NCI-H1417 treated with DMSO at 0.1 percent for 48 hours (cell line): ENCODE measurements at places on chromosomes 5 and 9.

GRCh38 chr5:160133918-160134304 is 14.7 kb upstream of the PWWP2A start:
- no peak for DNase-seq

DNA sequence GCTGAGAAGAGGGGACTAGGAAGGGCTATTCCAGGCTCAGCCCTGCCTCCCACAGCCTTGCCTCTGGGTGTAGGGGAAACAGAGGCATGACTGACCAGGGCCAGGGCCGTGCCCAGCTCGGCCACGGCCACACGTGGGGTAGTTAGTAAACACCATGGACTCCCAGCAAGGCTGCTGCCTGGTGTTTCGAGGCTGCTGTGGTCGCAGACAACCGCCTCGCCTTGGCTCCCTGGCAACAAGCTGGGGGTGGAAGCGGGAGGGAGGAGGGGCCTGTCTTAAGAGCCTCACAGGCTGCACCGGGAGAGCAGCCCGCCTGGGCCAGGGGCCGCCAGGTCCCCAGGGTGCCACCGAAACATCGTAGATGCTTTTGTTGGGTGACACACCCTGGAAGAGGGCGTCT is 90.2 kb upstream of the CACNA1B start:
- DNase-seq, result no peak

DNA sequence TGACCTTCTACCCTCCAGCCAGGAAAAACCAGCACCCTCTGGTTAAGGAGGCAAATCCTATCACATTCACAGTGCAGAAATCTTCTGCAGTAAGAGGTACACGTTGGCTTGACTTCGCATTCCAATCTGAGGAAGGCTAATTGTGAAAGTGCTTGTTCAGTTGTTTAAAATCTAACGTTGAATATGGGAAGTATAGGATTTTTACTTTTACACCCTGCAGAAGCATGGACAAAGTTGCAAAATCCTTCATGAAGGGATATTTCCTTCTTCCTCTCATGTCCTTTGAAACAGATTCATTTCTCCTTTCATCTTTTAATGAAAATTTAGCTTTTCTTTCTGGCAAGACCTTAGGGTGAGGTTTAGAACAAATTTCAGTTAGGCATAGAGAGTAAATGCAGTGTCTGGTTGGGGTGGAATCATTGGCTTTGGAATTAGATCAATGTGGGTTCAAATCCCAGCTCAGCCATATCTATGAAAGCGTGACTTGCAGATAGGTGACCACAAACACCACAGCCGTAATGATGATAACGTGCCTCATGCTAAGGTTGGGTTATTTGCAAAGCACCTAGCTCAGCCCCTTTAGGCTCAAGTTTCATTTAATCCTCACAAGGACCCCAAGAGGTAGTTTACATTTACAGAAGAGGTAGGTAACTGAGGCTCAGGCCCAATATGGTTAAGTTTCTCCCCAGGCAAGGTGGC is 42.2 kb upstream of the C5orf58 start:
- DNase-seq, result no peak

- no peak for DNase-seq
Measured at GRCh38 chr5:96819806-96820205, 12.1 kb upstream of the ERAP1 start.

DNA sequence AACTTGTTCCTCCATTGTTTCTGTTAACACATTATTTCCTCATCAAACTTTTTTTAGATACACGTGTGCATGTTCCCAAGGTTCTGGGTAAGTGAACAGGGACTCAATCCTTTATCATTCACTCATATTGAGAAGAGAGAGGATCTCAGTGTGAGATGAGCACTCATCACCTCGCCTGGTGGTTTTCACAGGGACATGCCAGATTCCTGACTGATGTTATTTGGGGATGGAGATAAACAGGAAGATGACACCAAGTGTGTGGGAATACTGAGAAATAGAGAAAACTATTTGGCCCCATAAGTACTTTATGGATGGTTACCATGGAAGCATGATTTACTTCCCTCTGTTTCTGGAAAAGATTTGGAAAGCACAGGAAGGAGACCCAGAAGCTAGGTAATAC is 533.3 kb upstream of the DMAC1 start:
- no peak for DNase-seq
